ENCODE measurements at places on chromosomes 13 and 19. TPM values are rescaled to one million over a fixed set of nuclear protein-coding genes. Genes with fewer than 3 reads are reported as not detected.

TEX26 gene
- total RNA-seq: not detected

PCDH17 gene
- not detected for total RNA-seq

GRCh38 chr13:42355092-42355485 is 83.1 kb downstream of the AKAP11 start:
- H3K27me3 ChIP-seq: peaks cover 37% of the 10 kb centered on the region
- DNase-seq: no peak
- no peaks in the 10 kb centered on the region for H3K4me1 ChIP-seq
- H3K27ac ChIP-seq: no peak overlapping the region

CD33 gene
- not detected for total RNA-seq

GRCh38 chr13:58056426-58056825 is 424.9 kb downstream of the PCDH17 start:
- no peak for DNase-seq
- no peaks in the 10 kb centered on the region for H3K36me3 ChIP-seq
- H3K4me1 ChIP-seq: no peaks in the 10 kb centered on the region
- H3K27ac ChIP-seq: no peak overlapping the region

GRCh38 chr13:113759525-113760137 is 605 bp downstream of the TMEM255B start:
- H3K4me1 ChIP-seq: peaks cover 8% of the 10 kb centered on the region
- peak overlapping the region; percentile 33 for H3K27ac ChIP-seq
- H3K4me3 ChIP-seq: peak overlapping the region; percentile 76
- DNase-seq: no peak
- H3K27me3 ChIP-seq: peaks cover 31% of the 10 kb centered on the region

KCNJ14 gene
- 9.9 TPM for total RNA-seq

ZIC5 gene
- total RNA-seq: 0.71 TPM

IFNL1 gene
- total RNA-seq: 1.0 TPM

DNA sequence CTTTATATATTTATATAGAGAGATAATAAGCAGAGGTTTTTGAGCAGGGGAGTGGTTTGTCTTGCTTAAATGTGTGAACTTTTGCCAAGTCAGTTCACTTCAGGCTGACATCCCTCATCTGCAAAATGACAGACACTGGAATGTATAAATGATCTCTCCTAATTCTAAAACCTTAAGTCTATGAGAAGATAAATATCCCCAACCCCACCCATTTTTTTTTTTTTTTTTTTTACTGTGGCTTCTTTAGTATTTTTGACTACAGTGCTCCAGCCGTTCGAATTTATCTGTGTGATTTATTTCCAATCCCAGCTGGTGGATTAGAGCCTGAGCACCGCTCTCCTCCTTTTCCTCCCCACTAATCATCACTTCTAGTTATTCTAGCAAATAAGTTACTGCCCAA is 234.8 kb downstream of the DACH1 start:
- no peak overlapping the region for H3K27ac ChIP-seq
- no peaks in the 10 kb centered on the region for H3K4me1 ChIP-seq
- no peak overlapping the region for H3K4me3 ChIP-seq
- DNase-seq: no peak

DNA sequence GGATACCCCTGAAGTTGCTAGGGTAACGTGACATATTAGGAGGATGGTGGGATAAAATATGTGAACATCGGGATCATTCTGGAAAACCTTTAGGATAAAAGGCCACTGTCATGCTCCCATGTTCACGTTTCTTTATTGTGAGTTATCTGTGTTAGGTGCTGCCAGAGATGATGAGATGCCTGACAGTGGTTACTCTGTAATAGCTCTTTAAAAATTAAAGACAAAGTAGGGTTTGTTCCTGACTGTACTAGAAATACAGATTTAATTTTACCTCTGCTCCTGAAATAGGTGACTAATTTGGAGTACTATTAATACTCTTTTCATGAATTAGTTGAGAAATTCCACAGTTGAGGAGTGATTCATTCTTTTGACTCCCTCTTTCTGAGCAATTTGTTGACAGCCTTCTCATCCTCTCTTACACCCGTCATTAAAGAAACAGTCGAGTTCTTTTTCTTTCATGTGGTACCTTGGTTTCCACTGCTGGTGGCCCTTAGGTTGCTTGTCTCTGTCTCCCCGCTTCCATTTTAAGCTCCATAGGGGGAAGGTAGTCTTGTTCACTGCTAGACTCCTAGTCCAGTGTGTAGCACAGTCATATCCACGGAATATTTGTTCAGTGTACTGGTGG is 28.4 kb downstream of the SAE1 start:
- no peak for DNase-seq
- peaks cover 23% of the 10 kb centered on the region for H3K4me1 ChIP-seq
- H3K4me3 ChIP-seq: no peak overlapping the region

- no peak overlapping the region for H3K27ac ChIP-seq
- H3K4me1 ChIP-seq: no peaks in the 10 kb centered on the region
- no peak for DNase-seq
- no peak overlapping the region for H3K4me3 ChIP-seq
Observed at GRCh38 chr13:110887597-110888333, 27.1 kb downstream of the ANKRD10 start.

DNA sequence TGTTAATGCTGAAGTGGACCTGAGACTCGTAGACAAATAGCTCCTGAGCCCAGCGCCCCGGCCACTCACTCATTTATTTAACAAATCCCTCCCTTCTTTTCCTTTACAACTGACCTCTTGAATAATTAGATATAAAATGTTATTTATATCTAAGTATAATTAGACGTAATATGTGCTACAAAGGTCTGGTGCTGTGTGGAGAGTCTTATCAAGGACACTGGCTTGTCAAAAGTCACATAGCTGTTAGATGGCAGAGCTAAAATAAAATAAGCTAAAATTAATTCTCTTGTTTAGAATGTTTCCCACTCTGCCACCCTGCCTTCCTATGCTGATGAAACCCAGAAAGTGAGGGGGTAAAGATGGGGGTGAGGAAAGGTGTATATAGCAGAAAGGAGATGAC is 73.0 kb upstream of the FAM216B start:
- DNase-seq: no peak
- no peaks in the 10 kb centered on the region for H3K27me3 ChIP-seq
- H3K27ac ChIP-seq: no peak overlapping the region
- no peaks in the 10 kb centered on the region for H3K36me3 ChIP-seq
- no peaks in the 10 kb centered on the region for H3K4me1 ChIP-seq
- H3K4me3 ChIP-seq: no peak overlapping the region

- no peak overlapping the region for H3K27ac ChIP-seq
- no peak for DNase-seq
- H3K27me3 ChIP-seq: peaks cover 53% of the 10 kb centered on the region
Observed at GRCh38 chr19:2289714-2290435, 7.9 kb upstream of the PEAK3 start.

DNA sequence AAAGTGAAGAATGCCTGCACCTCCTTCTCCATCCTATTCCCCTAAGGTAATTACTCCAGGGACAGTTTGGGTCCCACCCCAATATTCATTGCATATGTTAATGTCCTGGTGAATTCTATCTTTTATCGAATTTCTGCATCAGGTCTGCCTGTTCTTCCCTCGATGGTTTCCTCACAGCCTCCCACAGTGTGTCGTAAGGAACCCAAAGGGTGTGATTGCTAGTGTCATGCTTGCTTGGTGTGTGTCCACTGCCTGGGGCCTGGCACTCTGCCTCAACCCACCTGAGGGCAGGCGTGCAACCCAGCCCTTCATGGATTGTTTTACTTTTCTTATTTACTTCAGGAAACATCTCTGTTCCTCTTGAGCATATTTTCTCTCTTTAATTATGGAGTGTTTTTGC is 60.2 kb upstream of the CYSLTR2 start:
- H3K27me3 ChIP-seq: no peaks in the 10 kb centered on the region
- no peak overlapping the region for H3K4me3 ChIP-seq
- H3K4me1 ChIP-seq: peaks cover 78% of the 10 kb centered on the region
- no peak for DNase-seq
- H3K36me3 ChIP-seq: peaks cover 28% of the 10 kb centered on the region

DNA sequence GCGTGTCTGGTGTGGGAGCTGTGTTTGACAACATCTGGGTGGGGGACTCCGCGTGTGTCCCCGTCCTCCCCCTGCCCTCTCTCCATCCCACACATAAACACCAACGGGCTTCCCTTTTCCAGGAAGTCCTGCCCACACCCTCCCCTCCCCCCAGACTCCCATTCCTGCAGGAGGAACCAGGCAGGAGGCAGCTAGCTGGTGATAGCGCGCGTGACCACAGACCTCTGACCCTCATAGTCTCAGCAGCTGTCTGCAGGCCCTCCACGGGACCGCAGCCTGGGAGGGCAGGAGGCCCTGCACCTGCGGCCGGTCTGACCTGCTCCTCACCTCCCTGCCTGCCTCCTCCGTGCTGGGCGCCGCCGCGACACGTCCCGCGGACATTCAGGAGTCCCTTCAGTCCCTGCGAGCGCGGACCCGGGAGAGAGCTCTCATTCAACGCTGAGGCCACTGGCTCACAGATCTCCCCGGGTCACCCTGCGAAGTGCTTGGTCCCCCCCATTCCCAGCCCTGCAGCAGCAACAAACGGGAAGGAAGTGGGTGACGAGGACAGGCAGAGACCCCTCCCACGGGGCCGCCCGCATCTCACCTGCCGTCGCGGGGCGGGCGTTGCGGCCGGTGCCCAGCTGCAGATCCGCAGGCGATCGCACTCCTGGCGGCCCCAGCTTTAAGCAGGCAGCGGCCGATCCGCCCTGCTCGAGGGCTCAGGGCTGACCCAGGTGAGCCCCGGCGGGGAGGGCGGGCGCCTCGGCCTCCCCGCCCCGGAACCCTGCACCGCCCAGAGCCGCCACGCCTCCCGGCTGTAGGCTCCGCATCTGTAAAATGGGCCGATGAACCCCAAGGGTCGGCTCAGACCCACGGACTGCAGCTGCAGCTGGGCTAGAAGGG is 1.1 kb upstream of the ACP5 start:
- no peak overlapping the region for H3K4me3 ChIP-seq
- no peak overlapping the region for H3K27ac ChIP-seq
- no peaks in the 10 kb centered on the region for H3K27me3 ChIP-seq
- no peak for DNase-seq

PRTN3 gene
- total RNA-seq: not detected

- DNase-seq: no peak
- no peak overlapping the region for H3K4me3 ChIP-seq
- H3K4me1 ChIP-seq: no peaks in the 10 kb centered on the region
- H3K27ac ChIP-seq: no peak overlapping the region
- no peaks in the 10 kb centered on the region for H3K27me3 ChIP-seq
- no peaks in the 10 kb centered on the region for H3K36me3 ChIP-seq
Observed at GRCh38 chr13:41641429-41641828, 184.1 kb downstream of the RGCC start.

DNA sequence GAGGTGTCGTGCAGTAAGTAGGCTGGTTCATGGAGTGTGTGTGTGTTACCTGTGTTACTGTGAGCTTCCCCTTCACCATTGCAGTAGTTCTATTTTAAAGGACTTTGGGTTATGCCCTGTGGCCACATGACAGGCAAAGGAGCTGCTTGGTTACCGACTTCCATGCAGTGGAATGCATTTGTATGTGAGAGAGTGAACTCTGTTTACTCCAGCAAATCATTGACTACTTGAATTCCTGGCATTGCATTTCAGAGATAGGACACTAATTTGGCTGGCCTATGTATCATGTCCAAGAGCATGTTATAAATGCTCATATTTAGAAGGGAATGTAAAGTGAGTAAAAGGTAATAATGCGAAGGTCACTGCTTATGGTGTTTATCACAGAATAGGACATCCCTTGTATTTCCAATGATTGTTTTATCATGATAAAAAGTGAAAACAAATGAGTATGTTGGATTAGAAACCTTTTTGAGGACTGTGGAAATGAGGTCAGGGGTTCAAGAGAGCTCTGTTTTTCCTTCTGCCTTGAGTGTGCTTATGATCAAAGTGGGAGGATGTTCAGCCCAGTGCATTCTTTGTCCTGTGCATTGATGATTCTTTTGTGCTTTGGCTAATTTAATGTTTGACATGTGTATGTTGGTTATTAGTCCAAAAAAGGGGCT is 156.5 kb downstream of the LMO7 start:
- peaks cover 10% of the 10 kb centered on the region for H3K36me3 ChIP-seq
- peak; percentile 9 for DNase-seq
- no peak overlapping the region for H3K27ac ChIP-seq
- peaks cover 9% of the 10 kb centered on the region for H3K4me1 ChIP-seq
- no peaks in the 10 kb centered on the region for H3K27me3 ChIP-seq

PCDH20 gene
- total RNA-seq: not detected

RPL13A gene
- total RNA-seq: 1,844 TPM

TSPAN16 gene
- total RNA-seq: not detected

DNA sequence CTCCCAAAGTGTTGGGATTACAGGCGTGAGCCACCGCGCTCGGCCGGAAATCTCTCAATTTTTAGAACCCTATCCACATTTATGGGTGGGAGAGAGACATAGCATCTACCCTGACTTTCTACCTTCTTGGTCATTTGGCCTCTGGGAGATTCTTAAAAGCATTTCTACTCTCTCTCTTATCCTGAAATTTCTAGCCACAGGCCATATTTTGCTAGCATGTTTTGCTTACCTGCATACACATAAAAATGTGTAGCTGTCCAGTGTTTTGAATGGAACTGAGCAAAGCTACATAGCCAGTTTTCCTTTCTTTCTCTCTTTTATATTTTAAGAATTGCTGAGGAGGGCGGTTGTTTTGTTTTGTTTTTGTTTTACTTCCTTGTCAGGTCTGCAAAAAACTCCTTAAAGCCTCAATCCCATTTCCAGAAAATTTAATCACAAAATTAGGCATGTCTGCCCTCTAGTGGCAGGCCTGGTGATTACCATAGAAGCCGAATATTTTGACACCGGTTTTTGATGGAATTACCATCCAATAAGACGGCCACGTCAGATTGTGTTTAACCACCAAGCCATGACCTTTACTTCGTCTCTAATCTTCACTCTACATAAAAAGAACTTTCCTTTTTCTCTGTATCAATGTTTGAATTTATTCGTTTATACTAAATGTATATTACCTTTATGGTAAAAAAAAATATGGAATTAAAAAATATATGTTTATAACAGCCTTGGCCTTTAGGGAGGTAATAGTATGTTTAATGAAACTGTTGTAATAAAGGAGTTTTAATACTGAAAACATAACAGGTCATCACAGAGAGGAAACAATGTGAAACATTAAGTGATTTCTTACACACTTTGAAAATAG is 34.4 kb upstream of the OXGR1 start:
- H3K27ac ChIP-seq: no peak overlapping the region
- DNase-seq: peak; percentile 47
- no peaks in the 10 kb centered on the region for H3K27me3 ChIP-seq

GRCh38 chr13:67147342-67148133 is 82.6 kb downstream of the PCDH9 start:
- no peaks in the 10 kb centered on the region for H3K4me1 ChIP-seq
- DNase-seq: no peak
- no peaks in the 10 kb centered on the region for H3K27me3 ChIP-seq
- no peak overlapping the region for H3K27ac ChIP-seq
- no peaks in the 10 kb centered on the region for H3K36me3 ChIP-seq
- no peak overlapping the region for H3K4me3 ChIP-seq
